ENCODE measurements at places on chromosomes 5 and 9. TPM values are rescaled to one million over a fixed set of nuclear protein-coding genes. Genes with fewer than 3 reads are reported as not detected.

OLFML2A gene
- not detected for total RNA-seq

IRX2 gene
- total RNA-seq, result not detected

GFRA3 gene
- total RNA-seq, result not detected

BARHL1 gene
- not detected for total RNA-seq

CORO2A gene
- 0.92 TPM for total RNA-seq

CNOT6 gene
- 51.6 TPM for total RNA-seq

PCDHB7 gene
- not detected for total RNA-seq

BTNL3 gene
- total RNA-seq, result not detected

ZDHHC11B gene
- not detected for total RNA-seq

DNA sequence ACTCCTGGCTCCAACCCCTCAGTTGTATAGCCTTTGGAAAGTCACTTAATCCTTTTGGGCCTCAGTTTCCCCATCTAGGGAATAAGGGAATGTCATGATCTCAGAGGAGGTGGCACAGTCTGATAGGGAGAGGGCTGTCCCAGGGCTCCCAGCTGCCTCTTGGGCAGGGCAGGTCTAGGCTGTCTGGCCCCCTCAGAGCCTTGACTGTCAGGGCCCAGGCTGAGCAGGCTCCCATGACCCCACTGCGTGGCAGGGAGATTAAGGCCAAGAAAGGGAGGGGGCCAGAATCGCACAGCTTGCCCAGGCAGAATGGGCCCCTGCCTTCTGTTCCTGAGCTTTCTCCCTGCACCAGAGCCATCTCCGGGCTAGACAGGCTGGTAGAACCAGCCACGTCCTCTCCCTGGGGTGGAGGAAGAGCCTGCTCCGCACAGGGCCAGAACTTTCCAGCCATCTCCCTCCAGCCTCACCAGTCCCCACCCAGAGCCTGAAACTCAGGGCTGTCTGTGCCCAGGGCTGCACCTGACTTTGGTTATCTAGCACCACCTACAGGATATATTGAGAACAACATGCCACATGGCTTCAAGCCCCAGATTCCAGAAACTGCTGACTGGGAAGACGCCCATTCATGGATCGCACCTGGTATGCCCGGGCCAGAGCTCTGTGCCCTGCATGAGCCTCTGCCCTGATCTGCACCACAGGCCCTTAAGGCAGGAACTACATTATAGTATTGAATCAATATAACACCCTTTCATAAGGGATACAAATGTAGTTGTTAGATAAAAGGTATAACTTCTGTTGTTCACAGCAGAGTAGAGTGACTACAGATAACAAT lies 32.1 kb downstream of the NAIF1 start:
- DNase-seq, result peak; percentile 92

DNA sequence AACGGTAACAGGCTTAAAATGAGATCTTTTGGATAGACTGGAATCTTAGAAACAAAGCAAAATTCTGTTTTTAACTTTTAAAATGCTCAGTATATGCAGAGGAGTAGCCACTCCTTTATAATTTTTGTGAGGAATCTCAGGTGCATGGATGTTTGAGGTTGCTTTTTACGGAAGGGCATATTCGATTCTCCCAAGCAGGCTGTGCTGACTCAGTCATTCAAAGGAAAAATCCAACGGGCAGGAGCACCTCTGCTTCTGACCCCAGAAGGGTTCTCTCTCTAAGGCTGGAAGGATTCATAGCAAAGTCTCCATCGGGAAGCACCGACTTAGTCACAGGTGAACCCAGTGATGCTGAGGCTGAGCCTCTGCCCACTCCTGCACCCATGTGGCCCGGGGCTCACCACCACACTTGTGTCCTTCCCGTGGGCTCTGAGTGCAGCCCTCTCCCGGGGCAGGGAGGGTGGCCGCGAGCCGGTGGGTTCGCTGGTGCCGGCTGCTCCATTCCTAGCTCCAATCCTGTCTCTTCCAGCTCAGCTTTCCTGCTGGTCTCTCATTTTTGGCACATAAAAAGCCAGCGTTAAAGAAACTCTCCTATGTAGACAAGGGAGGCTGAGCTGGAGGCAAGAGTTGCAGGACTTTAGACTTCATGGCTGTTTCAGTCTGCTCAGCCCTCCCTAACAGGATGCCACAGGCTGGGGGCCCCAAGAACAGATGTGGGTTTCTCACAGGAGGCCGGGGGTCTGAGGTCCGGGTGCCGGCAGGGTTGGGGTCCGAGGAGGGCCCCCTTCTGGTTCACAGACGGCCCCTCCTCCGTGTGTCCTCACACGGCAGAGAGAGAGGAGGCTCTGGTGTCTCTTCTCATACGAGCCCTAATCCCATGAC lies 135.6 kb upstream of the LPCAT1 start:
- peak; percentile 47 for DNase-seq

DNA sequence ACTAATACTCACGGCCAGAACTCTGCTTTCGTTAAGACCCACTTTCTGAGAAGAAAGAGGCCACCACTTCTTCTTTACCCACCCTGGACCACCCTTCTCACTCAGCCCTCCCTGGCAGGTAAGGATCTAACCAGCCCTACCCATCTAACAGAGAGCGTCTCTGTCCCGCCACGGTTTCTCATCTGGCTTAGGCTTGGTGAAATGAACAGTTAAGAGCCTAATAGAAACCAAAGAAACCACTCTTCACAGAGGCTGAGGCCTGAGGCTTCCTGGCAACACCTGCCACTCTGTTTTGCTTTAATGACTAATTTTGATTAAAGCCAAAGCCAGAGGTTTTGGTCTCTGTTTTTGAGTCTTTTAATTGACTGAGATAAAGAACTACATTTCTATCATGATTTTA lies 354.1 kb upstream of the SLC30A5 start:
- no peak for DNase-seq

DNA sequence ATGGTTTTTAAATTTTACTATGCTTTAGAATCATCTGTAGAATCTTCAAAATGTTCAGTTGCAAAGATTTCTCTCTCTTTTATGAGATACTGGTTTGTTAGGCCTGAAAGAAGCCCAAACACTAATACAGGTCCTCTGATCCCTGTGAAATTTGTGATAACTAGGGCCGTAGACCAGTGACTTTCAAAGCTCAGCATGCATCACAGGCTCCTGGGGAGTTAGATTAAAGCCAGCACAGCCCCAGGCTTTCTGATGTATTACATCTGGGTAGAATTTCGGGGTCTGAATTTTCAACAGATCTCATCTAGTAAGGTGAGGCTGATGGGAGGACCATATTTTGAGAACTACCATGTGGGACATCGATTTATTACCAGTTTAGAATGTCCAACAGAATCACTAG lies 194.1 kb upstream of the PTPRD start:
- DNase-seq, result no peak

DNA sequence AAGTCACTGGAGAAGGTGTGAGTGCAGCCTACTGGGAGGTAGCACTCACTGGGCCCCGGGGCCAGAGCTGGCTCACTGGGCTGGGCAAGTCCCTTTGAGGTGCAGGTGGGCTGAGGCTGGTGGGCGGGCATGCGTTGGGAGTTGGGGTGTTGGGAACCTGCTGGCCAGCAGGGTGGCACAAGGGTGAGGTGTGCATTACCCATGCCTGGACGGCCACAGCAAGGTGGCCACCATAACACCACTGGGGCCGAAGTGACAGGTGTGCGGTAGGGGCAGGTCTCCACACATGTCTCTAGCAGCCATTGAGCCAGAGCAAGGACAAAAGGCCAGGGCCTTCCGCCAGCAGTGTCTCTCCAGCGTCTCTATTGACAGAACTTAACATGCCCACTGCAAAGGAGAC lies 22.6 kb downstream of the PRRT1B start:
- DNase-seq, result no peak

- no peak for DNase-seq
These were observed 193.8 kb downstream of the C9orf50 start for GRCh38 chr9:129427149-129427548.

- no peak for DNase-seq
These were observed 43.9 kb downstream of the SH3RF2 start for GRCh38 chr5:145980259-145980658.

DNA sequence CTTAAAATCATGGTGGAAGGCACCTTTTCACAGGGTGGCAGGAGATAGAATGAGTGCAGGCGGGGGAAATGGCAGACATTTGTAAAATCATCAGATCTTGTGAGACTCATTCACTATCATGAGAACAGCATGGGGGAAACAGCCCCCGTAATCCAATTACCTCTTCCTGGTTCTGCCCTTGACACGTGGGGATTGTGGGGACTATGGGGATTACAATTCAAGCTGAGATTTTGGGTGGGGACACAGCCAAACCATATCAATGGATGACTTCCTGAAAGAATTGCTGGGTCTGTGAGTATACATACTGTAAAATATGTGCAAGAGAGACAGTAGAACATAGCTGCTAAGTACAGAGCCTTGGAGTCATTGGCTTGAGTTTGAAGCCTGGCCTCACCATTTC lies 47.0 kb downstream of the KIAA1958 start:
- DNase-seq, result peak; percentile 14

DNA sequence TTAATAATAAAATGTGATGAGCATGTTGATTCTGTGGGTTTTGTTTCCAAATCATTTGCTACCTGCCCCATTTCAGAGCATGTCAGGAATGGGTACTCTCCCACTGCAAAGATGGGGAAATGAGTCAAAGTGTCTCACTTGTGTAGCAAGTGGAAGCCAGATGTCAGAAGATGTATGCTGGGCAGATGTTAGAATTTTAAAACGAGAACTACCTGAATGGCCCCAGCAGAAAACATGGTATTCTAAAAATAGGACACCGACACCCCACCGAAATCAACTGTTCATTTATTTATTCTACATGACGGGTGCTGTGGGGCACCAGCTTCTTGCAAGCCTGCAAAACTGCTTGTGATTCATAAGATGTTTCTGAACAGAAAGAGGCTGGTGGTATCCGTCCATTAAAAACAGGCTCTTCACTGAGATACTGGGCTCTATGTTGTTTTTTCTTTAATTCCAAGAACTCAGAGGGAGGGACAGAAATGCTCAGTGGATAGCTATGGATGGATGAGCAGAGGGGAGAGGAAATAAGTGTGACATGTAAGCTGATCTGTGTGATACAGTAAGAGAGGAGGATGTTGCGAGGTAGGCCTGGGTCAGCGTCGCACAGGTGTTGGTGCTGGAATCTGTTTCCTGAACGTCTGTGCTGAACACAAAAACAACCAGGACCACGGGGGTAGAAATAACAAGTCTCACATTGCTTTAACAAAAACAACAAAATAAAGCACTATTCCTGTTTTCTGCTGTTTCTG lies 157.2 kb downstream of the EFNA5 start:
- no peak for DNase-seq

- DNase-seq, result no peak
These were observed 178.9 kb downstream of the SREK1 start for GRCh38 chr5:66322786-66323528.

GRCh38 chr9:131361202-131361833 lies 32.6 kb upstream of the PRRC2B start:
- no peak for DNase-seq

DNA sequence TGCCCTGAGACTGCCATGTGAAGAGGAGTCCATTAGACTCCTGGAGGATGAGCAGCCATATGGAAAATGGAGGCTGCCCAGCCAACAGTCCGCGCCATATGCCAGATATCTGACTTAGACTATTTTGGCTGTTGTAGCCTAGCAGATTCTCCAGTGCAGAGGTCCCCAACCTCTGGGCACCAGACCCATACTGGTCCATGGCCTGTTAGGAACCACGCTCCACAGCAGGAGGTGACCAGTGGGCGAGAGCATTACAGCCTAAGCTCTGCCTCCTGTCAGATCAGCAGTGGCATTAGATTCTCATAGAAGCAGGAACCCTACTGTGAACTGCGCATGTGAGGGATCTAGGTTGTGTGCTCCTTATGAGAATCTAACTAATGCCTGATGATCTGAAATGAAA lies 851.9 kb downstream of the NR2F1-AS1 start:
- DNase-seq, result no peak

DNA sequence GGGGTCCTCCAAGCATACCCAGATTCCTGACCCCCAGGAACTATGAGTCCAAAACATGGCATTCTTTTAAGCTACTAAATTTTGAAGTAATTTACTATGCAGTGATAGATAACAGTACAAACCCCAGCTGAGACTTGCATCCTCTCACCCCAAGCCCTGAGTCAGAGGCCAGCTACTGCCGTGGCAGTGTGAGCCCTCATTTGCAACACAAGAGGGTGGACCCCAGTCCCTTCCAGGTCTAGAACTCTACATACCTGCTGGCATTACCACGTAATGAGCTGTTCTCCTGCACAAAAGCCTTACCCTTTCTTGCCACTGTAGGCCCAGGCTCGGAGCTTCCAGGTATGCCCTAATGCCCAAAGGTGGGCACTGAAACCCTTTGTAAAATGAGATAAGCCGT lies 108.6 kb upstream of the ERCC6L2 start:
- DNase-seq, result no peak

- no peak for DNase-seq
These were observed 6.9 kb downstream of the PBX3 start for GRCh38 chr9:125754096-125754495.

DNA sequence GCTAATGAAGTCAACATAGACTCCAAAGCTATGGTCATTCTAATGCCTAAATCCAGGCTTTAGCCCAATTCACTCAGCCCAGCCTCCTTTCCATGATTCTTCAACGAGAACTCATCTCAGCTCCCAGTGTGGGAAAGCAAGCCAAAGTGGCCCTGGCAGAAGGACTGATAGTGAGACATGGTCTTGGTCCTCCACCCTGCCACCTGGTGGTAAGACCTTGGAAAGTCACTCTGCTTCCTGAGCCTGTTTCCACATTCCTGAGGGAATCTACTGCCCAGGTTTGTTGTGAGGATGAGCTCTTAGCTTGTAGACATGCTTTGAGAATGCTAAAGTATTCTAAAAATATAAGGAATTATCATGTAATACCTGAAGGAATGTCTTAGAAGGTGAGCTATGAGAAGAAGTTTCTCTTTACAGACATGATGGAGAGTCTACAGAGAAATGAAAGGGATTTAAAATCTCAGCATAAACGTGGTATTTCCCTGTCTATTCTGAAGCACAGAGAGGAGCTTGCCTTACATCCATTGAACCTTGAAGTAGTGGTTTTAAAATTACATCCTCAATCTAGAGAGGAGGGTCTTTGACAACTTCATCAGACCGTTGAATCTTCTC lies 173.5 kb downstream of the TRIM32 start:
- DNase-seq, result peak; percentile 67

- DNase-seq, result peak; percentile 72
These were observed 14.0 kb downstream of the SEC61B start for GRCh38 chr9:99235926-99236634.

GRCh38 chr5:126490167-126490940 lies 67.1 kb downstream of the GRAMD2B start:
- DNase-seq, result peak; percentile 49

GRCh38 chr5:27568811-27569210 lies 530.4 kb upstream of the CDH9 start:
- DNase-seq, result no peak

GRCh38 chr5:126166368-126166767 lies 256.8 kb upstream of the GRAMD2B start:
- no peak for DNase-seq

DNA sequence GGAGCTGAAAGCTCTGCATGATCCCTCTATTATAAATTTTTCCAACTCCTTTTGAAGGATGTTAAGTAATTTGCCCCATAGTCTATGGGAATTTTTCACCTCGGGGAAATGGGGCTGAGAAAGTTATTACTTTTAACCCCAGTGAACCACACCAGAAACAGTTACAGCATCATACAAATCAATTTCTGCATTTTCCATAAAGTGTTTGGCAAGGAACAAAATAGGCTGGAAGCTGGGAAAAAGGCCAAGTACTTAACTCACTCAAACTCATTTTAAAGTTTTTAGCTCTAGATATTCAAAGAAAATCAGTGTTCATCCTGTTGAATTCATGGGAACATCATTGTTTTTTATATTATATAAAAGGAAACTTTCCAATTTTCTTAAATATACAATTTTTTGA lies 160.9 kb downstream of the SH3GL2 start:
- DNase-seq, result no peak
